ENCODE measurements at places on chromosomes 6 and 20. TPM values are rescaled to one million over a fixed set of nuclear protein-coding genes. Genes with fewer than 3 reads are reported as not detected.

Gene OVOL2
- 4.2 TPM for total RNA-seq

DNA sequence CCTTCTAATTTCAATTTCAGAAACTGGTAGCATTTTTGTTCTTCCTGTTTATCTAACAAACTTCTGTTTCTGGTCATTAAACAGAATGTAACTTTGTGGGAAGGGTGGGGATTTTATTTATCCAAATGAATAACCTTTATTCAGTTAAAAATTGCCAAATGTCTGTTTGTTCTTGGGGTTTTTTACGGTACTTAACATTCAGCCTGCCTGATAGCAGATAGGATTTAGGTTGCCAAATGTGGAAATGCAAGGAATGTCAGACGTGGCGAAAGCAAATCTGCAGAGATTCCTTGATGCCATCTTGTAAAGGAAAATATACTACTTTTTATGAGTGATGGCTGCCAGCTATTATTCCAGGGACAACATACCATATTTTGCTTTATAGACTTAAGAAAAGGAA is 95.7 kb downstream of the LYRM2 start:
- H3K27ac ChIP-seq, result no peak overlapping the region
- H3K27me3 ChIP-seq, result no peaks in the 10 kb centered on the region
- H3K4me1 ChIP-seq, result no peaks in the 10 kb centered on the region
- DNase-seq, result no peak

- H3K27ac ChIP-seq, result no peak overlapping the region
- H3K4me1 ChIP-seq, result no peaks in the 10 kb centered on the region
- H3K36me3 ChIP-seq, result no peaks in the 10 kb centered on the region
- no peaks in the 10 kb centered on the region for H3K27me3 ChIP-seq
These were observed 50.3 kb upstream of the FNDC1 start for GRCh38 chr6:159118924-159119323.

Gene PRICKLE4
- total RNA-seq, result 2.5 TPM

Gene SLC35D3
- 0.31 TPM for total RNA-seq

Gene MRAP2
- 1.6 TPM for total RNA-seq

Gene MCCD1
- total RNA-seq, result not detected
